ENCODE measurements at places on chromosomes 3 and 15.
A peak's percentile ranks its signal among the peaks of the same experiment; 100 is the strongest.

- peak; percentile 23 for DNase-seq
Measured at GRCh38 chr15:45023659-45024225, 747 bp downstream of the SORD start.

GRCh38 chr15:60591496-60592370 is 112.8 kb upstream of the ICE2 start:
- peak; percentile 8 for DNase-seq

DNA sequence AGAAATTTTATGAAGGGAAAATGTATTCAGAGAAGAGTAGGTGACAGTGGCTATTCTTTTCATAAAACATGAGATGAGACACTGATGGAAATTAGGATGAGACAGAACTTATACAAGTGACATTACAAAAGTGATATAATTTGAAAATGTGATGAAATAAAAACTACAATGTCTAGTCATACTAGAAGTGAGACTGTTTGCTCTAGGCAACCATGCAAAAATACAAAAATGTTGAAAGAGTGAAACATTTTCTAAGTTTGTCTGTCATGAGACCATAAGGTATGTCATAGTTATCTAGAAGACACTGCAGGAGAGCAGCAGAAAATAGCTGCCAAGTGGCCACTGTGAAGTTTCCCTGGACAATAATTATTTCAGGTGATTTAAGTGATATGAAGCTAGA is 459.5 kb downstream of the DIPK2A start:
- DNase-seq, result no peak

- peak; percentile 58 for DNase-seq
Measured at GRCh38 chr15:99566157-99566897, 543 bp downstream of the MEF2A start.

- DNase-seq, result no peak
Measured at GRCh38 chr3:28345690-28346089, 2.8 kb upstream of the ZCWPW2 start.

GRCh38 chr3:1093217-1093616 is 393 bp downstream of the CNTN6 start:
- DNase-seq, result no peak

GRCh38 chr15:90059208-90059985 is 42.9 kb downstream of the IDH2 start:
- peak; percentile 99 for DNase-seq

DNA sequence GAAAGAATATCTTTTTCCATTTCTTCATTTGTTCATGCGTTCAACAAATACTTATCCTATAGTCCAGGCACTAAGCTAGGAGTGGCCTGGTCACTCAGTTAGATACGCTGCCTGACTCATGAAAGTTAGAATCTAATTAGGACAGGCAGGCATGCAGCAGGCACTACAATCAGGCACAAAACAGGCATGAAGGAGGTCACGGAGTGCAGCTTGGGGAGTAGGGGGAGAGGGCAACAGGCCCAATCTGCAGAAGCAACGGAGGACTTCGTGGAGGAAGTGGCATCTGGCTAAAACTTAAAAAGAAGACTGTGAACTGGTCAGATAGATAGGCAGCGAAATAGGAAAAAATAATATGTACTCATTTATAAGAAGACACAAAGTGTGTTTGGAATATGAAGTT is 420.9 kb downstream of the MAGI1 start:
- DNase-seq, result no peak

DNA sequence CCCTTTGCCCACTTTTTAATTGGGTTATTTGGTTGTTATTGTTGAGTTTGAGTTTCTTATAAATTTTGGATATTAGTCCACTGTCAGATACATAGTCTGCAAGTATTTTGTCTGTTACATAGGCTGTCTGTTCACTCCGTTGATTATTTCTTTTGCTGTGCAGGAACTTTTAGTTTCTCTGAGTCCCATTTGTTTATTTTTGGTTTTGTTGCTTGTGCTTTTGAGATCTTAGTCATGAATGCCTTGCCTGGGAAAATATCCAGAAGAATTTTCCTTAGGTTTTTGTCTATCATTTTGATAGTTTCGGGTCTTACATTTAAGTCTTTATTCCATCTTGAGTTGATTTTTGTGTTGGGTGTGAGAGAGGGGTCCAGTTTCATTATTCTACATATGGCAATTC is 254.5 kb downstream of the NLGN1 start:
- DNase-seq, result no peak

DNA sequence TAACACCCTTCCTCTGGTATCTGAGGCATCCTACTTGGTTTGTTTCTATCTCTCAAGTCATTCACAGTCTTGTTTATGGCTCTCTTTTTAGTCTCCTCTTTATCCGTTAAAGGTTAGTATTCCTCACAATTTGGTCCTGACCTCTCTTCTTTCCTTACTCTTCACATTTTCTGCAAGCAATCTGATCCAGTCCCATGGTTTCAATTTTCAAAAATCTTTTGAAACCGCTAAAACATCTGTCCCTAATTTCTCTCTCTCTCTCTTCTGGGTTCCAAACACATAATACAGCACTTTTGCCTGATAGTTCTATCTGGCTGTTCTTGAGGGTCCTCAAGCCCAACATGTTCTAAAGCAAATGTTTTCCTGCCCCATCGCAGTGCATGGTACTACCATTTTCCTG is 149.0 kb downstream of the SERPINI1 start:
- DNase-seq, result no peak

GRCh38 chr3:176692199-176692965 is 504.9 kb downstream of the TBL1XR1 start:
- DNase-seq, result no peak

DNA sequence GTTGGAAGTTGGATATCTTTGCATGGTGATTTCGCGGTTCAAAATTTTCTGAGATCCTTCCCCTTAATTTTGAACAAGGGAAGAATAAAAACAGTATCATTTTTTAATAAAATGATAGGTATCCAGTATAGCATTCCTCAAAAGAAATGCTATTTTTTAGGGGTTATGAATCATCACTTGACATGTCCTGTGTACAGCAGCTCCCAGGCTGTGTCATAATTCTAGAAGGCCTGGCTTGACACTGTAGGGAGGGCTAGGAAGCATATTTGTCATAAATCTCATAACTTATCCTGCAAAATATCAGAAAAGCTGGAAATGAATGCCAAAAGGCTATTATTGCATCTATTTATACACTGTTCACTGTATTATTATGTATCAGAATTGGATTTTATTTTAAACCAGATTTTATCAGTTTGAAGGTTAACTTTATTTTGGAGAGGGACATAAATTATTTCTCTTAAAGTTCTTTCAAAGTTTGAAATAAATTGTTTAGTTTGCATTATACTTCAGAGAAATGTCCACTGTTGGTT is 539.1 kb upstream of the ROBO2 start:
- no peak for DNase-seq

GRCh38 chr3:195058336-195059005 is 212.5 kb downstream of the XXYLT1 start:
- no peak for DNase-seq

DNA sequence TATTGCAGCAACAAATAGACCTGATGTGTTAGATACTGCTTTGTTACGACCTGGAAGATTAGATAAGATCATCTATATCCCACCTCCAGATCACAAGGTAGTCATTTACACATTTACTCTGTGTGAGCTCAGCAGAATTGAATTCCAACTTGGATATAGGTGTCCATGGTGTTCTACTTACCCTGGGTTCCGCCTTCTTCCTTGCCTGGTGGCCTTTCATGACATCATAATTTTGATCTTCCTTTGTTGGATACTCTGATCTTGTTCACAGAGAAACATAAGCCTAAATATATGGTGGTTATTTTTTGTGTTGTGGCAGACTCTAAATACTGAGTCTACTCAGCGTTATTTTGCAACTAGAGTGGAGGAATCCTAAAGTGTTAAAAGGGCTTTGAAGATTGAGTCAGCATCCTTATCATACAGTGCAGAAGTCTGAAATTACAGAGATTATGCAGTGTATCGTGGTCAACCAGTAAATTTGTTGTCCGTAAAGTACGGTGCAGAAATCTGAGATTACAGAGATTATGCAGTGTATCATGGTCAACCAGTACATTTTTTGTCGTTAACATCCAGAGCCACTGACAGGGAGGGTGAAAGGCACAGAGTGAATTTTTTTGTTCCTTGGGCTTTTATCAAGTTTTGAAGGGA is 39.1 kb upstream of the GATM start:
- DNase-seq, result no peak

DNA sequence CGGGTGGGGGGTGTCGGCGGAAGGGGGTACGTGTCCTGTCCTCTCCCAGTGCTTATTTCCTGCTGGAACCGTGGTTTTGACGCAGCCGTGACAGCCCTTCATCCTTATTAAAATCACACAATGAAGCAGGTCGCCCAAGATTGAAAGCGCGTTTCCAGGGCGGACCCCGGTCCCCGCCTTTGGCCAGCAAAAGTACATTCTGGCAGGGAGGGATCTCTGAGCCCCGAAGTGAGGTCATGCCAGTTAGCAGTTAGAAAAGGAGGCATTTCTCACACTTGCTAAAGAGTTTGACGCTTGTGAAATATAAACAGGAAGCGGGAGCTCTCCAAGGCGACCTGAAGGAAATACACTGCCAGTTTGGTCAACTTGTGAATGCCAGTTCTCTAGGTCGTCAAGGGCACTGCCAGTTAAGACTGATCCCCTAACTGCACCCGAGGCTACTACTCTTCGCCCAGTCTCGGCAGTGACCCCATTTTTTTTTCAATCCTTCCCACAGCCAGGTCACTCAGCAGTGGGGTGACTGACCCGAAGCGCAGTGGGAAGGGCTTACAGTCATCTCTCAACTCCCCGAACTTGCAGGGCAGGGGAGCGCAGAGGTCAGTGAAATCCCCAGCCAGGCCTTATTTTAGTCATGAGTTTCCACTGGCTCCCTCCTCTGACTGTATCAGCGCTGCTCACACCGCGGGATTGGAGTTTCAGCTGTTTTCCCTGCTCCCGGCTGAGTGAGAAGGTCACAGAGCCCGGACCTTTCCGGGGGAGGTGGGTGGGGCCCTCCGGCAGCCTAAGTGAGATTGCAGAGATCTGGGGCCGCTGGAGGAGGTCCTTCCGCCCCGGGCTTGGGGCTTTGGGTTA is 2.0 kb upstream of the BHLHE40 start:
- DNase-seq, result peak; percentile 92

DNA sequence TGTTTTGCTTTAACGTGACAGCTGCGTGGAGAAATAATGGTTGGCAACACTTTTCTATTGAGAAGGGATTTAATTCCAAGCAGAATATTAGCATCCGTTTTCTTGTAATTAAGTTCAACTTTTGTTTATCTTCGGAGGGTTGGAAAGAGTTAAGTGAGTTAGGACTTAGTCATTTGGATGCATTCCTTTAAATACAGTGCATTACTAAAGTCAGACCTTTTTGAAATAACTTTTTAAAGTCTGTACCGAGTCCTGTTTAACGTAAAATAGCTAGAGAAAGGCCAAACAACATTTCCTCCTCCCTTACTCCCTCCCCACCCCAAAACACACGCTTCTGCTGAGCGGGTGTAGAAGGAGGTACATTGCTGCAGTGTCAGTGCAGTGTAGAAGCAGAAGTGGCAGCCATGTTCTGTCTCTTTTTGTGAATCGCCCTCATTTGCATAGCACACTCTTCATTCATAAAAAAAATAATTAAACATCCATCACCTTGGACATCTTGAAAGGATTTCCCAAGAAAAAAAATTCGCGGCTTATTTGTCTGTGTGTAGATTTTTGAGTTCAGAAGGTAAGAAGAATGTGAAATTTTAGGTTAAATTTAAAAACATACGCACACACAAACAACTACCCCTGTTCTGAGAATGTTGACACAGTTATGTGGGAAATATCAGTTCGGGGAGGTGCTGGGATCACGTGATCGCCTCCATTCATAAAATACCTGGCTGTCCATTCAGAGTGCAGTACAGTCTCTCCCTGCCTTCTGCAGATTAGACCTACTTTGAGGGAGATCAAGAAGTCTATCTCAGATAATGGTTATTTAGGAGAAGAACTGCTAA is 1.6 kb downstream of the SPRED1 start:
- DNase-seq, result peak; percentile 79

DNA sequence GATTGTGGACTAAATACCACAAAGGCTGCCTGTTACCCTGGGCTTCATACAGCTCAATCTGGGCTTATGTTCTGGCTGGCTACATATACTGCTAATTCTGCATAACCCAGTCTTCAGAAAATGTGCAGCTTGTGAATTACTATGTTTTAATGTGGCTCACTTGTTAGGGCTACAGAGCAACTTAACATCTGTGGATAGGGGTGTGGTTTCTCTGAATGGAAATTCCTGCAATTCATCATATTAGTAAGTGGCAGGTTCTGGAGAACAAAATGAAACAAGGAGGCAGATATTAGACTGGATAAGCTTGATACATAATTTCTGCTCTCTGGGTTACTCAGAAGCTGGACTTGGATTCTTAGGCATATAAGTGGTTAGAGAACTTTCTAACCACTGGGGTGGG is 6.7 kb downstream of the TMEM202 start:
- DNase-seq, result no peak

GRCh38 chr3:49723296-49723627 is 489 bp downstream of the GMPPB start:
- peak; percentile 49 for DNase-seq

- peak; percentile 11 for DNase-seq
Measured at GRCh38 chr3:187072511-187072910, 66.8 kb downstream of the RPL39L start.

DNA sequence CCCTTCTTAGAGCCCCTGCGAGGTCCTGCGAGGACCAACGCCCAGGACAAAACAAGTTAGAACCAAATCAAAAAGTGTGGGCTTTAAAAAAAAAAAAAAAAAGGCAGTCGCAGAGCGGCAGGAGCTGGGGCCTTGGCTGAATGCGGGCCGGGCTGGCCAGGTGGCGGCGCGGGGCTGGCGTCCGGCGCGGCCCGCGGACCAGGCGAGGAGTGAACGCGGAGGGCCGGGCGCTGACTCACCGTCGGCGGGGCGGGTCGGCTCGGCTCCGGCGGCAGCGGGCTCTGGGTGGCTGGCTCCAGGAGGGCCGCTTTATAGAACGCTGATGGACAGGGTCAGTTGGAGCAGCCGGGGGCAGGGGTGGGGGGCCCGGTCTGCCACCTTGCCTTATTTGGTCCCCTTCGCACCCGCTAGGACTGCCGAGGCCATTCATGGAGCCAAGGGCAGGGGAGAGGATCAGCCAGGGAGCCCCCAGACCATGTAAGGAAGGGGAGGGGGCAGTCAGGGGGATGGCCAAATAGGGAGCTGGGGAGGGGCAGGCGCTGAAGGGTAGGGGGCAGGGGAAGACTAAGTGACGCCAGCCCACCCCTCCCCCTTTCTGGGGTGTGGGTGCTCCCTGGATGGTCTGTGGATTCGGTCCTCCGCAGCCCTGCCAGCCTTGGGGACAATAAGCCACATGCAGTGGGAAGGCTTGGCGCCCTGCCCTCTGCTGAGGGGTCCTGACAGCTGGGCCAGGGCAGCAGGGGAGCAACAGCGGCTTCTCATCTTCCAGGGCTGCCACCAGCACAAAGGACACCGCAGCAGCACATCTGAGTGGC is at the start of gene ACTC1:
TSS of gene ACTC1 (minus strand) at position 283 of the 815 bp plus-strand sequence. CDS start 741 bp downstream, outside the sequence.
- no peak for DNase-seq
